ENCODE measurements at places on chromosomes 1 and 21.

DNA sequence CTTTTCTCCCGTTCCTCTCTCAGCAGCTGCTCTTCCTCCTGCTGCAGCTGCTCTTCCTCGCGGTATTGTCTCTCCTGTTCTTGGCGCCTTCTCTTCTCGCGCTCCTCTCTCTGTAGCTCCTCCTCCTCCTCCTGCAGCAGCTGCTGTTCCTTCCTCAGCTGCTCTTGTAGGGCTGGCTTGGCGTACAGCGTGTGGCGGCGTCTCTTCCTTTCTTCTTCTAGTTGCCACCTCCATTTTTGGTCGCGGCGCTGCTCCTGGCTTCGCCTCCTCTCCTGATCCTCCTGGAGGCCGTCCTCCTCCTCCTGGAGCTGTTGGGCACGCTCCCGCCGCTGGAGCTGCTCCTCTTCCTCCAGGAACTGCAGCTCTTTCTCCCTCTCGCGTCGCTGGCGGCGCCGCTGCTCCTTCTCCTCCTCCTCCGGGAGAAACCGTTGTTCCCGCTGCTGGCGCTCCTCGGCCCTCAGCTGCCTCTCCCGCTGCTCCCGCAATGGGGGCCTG, 4.8 kb downstream of the TCHH start:
- no peaks in the 10 kb centered on the region for H3K36me3 ChIP-seq
- peaks cover 62% of the 10 kb centered on the region for H3K27me3 ChIP-seq
- H3K4me1 ChIP-seq: peaks cover 7% of the 10 kb centered on the region
- no peak overlapping the region for H3K27ac ChIP-seq
- peak; percentile 67 for DNase-seq
- peak overlapping the region; percentile 73 for H3K4me3 ChIP-seq

- no peaks in the 10 kb centered on the region for H3K36me3 ChIP-seq
- no peak overlapping the region for H3K27ac ChIP-seq
- no peak for DNase-seq
- H3K4me3 ChIP-seq: no peak overlapping the region
- H3K4me1 ChIP-seq: no peaks in the 10 kb centered on the region
Measured at GRCh38 chr1:2384941-2385481, 6.3 kb downstream of the MORN1 start.

DNA sequence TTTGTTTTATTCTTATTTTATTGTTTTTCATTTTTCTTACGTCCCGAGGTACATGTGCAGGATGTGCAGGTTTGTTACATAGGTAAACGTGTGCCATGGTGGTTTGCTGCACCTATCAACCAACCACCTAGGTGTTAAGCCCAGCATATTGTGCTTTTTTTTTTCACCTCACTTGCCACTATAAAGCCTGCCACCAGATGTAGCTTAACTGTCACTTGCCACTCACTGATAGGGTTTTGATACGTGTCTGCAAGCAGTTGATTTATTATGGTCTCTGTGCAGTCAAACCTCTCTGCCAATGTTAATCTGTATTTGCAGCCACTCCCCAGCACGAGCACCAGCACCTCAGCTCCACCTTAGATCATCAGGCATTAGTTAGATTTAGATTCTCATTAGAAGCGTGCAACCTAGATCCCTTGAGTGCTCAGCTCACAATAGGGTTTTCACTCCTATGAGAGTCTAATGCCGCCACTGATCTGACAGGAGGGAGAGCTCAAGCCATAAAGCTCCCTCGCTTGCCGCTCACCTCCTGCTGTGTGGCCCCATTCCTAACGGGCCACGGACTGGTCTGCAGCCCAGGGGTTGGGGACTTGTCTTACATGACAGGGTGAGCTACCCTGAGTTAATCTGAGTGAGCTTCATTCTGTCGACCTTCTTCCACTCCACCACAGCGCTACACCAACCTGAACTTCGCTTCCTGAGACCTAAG, 17.9 kb upstream of the ABCG1 start:
- H3K36me3 ChIP-seq: no peaks in the 10 kb centered on the region
- H3K4me3 ChIP-seq: no peak overlapping the region
- H3K27ac ChIP-seq: no peak overlapping the region

DNA sequence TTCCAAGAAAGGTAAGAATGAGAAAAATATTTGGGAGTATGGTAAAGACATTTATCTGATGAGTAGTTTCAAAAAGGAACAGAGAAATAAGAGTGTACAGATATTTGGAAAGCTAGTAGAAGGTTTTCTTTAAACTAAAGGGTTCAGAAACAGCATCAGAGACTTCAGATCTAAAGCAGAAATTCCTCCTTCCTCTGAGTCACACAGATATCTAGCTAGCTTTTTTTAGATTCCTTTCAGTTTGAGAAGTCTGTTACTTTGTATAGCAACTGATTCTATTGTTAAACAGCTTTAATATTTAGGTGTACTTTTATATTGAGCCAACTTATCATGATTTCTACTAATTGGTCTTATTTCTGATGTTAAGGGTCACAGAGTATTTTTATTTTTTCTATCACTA, 4.7 kb downstream of the AMY2B start:
- no peak overlapping the region for H3K4me3 ChIP-seq
- peak; percentile 7 for DNase-seq
- no peaks in the 10 kb centered on the region for H3K27me3 ChIP-seq
- no peaks in the 10 kb centered on the region for H3K4me1 ChIP-seq
- no peak overlapping the region for H3K27ac ChIP-seq

DNA sequence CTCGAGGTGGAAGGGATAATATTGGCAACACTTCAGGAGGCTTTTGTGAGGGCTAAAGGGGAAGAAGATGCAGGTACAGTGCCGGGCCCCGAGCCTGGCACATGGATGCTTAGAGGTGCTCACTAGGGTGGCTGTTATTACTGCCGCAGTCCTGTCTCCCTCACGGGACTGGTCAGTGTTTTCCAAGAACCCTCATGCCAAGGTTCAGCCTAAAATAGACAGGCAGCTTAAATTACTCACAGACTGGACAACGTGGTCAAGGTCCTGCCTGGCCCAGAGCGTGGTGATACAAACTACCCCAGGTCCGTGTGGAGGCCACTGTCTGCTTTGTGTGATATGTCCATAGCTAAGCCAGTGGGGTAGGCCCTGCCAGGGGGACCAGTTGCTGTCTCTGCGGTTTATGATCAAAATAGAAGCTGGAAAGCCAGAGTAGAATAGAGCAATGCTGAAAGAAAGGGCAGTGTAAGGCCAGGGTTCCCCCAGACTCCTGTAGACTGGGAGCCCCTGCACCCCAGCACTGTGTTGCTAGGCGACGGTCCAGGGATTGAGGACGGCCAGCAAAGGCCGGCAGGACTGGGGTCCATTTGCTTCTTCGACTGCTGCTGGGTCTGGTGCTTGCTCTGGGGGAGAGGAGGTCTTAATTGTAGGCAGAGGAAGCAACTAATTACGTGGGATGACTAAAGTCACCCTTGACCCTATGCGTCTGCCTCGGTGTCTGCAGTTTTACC, 36.1 kb downstream of the ELAPOR1 start:
- peaks cover 7% of the 10 kb centered on the region for H3K4me1 ChIP-seq
- H3K27me3 ChIP-seq: no peaks in the 10 kb centered on the region
- H3K36me3 ChIP-seq: no peaks in the 10 kb centered on the region
- DNase-seq: no peak
- H3K4me3 ChIP-seq: no peak overlapping the region

- no peak overlapping the region for H3K27ac ChIP-seq
- DNase-seq: no peak
- H3K4me3 ChIP-seq: no peak overlapping the region
Measured at GRCh38 chr1:203325418-203326091, 20.2 kb downstream of the BTG2 start.

- H3K36me3 ChIP-seq: no peaks in the 10 kb centered on the region
- H3K27ac ChIP-seq: no peak overlapping the region
- no peaks in the 10 kb centered on the region for H3K27me3 ChIP-seq
- no peak overlapping the region for H3K4me3 ChIP-seq
- DNase-seq: no peak
- H3K4me1 ChIP-seq: no peaks in the 10 kb centered on the region
Measured at GRCh38 chr1:180211156-180211859, 18.8 kb upstream of the LHX4 start.

DNA sequence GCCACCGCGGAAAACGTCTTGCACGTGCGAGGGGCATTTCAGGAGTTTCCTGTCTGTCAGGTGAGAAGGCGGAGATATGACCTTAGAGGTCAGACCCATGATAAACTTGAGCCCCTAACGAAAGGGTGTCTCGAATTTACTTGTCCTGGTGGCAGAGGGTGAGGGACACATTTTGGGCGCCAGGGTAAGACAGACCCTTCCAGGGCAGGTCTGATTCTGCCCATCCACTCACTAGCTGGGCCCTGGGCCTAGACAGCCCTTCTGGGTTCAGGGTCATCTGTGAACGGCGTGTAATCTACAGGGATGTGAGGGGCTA, 395 bp upstream of the CSRP1 start:
- H3K27me3 ChIP-seq: no peaks in the 10 kb centered on the region
- no peak for DNase-seq
- peak overlapping the region; percentile 97 for H3K27ac ChIP-seq
- H3K4me3 ChIP-seq: peak overlapping the region; percentile 96
- H3K4me1 ChIP-seq: peaks cover 52% of the 10 kb centered on the region

DNA sequence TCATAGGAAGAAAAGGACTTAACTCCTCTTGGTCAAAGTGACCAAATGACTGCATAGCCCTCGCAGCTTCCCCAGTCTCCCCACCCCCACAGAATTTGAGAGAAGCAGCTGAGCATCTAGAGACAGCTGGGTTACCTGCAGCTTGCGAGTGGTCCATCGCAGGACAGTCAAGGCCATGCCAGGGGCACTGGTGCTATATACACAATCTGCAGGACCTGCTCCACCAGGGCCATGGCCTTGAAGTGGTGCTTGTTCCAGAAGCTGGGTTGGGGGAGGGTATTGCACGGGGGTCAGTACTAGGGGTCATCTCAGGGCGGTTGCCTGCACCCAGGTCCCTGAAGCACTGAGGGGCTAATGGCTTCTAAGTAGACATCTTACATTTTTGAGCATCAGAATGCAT, 10.4 kb downstream of the MRTO4 start:
- H3K36me3 ChIP-seq: peaks cover 20% of the 10 kb centered on the region
- DNase-seq: no peak
- H3K27me3 ChIP-seq: no peaks in the 10 kb centered on the region
- peaks cover 24% of the 10 kb centered on the region for H3K4me1 ChIP-seq
- H3K27ac ChIP-seq: no peak overlapping the region

DNA sequence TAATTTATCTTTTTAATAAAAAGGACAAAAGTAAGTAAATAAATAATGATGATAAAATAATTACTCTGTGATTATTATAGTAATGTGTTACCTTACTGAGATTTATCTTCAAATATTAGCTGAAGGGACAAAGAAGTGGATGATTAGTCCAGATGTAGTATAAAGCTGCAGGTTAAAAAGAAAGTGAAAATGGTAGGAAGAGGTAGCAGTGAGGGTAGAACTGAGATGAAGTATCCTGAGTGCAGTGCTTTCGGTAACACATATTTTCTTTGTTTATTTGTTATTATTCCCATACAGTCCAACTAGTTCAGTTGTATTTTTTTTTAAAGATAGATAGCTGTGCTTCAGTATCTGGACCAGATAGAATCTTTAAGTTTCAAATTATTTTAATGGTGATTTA, 1203.5 kb downstream of the NCAM2 start:
- no peak for DNase-seq
- H3K4me3 ChIP-seq: no peak overlapping the region
- no peaks in the 10 kb centered on the region for H3K27me3 ChIP-seq
- H3K27ac ChIP-seq: no peak overlapping the region
- H3K36me3 ChIP-seq: no peaks in the 10 kb centered on the region

DNA sequence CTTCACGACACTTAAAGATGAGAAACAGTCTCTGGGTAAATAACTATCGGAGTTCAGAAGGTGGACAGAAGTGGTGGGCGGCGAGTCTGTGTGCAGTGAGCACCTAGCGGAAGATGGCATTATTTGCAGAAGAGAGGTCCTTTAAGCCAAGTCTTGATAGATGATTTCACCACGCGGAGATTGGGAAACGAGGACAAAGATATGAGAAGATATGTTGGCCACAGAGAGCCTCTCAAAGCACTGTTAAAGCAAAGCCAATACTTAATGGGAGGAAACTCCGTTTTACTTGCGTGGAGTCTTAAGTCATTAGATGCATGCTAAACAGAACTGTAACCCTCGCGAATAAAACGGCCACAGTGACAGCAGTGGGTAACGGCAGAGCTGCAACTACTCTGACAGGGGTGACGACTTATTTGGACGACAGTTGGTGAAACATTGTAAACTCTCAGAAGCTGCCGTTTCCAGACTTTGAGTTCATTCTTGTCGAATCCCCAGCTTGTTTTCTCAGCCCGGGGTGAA, 577 bp upstream of the CEP350 start:
- no peaks in the 10 kb centered on the region for H3K36me3 ChIP-seq
- peak; percentile 82 for DNase-seq
- peak overlapping the region; percentile 85 for H3K27ac ChIP-seq
- H3K4me3 ChIP-seq: peak overlapping the region; percentile 96
- H3K27me3 ChIP-seq: no peaks in the 10 kb centered on the region

GRCh38 chr1:244836135-244836521, 670 bp downstream of the COX20 start:
- H3K36me3 ChIP-seq: peaks cover 15% of the 10 kb centered on the region
- peak; percentile 60 for DNase-seq
- H3K4me3 ChIP-seq: peak overlapping the region; percentile 95
- no peaks in the 10 kb centered on the region for H3K27me3 ChIP-seq
- H3K27ac ChIP-seq: peak overlapping the region; percentile 99

- H3K27ac ChIP-seq: no peak overlapping the region
- H3K4me3 ChIP-seq: no peak overlapping the region
- H3K27me3 ChIP-seq: peaks cover 4% of the 10 kb centered on the region
Measured at GRCh38 chr1:1627261-1627828, 4.6 kb upstream of the MMP23B start.

DNA sequence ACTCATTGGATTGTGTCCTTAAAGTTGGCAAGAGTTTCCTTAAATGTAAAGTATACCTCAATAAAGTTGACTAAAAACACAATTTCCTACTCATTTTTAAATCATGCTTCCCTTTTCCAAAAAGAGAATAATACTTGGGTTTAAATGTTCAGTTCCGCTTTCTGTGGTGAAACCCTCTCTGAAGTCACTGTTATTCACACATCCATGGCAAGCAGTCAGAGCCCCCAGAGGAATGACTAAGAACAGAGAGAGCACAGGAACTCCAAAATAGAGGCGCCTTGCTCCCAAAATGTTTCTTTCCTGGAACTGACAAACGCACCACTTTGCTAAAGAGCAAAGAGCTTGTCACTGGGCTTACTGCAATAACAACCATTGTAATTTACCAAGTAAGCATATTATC, 142.5 kb downstream of the TIAM1 start:
- H3K4me1 ChIP-seq: peaks cover 37% of the 10 kb centered on the region
- peak; percentile 92 for DNase-seq
- no peaks in the 10 kb centered on the region for H3K27me3 ChIP-seq
- H3K27ac ChIP-seq: peak overlapping the region; percentile 58
- peak overlapping the region; percentile 27 for H3K4me3 ChIP-seq
- H3K36me3 ChIP-seq: no peaks in the 10 kb centered on the region
